G401 (cell line): ENCODE measurements at places on chromosomes 5 and 9. TPM values are rescaled to one million over a fixed set of nuclear protein-coding genes. Genes with fewer than 3 reads are reported as not detected.

DNA sequence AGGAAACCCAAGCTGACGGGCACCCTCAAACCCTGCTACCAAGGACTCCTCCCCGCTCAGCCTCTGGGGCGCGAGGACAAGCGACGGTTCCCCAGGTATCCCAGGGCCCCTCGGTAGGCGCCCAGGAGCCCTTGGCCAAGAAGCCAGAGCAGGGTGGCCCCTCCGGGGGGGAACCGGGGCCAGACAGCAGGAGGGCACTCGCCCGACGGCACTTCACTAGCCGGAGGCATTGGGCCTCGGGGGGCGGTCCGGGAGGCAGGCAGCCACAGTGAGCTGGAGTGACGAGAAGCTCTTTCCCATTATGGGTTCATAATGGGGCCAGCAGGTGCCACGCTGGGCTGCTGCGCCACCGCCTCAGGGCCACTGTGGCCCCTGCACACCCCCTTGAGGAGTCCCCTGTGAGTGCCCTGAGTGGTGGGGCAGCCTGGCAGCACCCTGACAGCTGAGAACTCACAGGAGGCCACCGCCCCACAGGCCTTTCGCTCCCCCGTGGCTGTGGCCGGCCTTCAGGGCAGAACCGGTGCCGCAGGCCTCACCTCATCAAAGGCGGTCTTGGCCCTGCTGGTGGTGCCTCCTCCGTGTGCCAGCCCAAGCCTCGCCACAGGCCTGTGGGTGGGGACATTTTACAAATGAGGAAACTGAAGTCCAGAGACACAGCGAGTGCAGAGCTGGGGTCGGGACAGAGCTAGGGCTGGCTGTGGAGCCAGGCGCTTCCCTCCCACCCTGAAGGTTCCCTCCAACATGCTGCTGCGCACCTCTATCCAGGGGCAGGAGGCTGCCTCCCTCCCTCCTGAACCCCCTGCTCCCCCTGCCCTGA, 68.7 kb downstream of the PSMB7 start:
- DNase-seq, result no peak

Gene TLX3
- total RNA-seq, result not detected in 2 replicates

DNA sequence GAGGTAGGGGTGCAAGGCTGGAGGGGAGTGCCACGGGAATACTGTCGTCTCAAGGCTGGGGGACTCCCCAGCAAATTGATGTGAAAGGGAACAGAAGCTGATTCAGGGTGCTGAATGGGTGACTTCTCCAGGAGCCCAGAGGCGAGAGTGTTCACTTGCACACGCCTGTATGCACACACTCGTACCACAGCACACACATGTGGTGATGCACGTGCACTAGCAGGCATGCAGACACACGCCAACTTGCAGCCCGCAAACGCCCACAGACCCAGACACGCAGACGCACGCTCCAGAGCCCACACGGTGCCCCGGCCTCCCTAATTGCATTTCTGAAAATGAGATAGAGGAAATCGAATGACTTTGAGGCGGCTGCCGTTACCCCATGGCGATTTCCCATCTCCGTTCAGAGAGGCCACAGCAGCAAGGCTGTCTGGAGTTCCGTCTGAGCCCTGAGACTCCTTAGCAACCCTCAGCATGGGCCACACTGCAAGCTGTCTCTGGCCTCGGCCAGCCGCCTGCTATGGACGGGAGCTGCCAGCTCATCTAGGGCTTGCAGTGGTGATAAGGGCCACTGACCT, 9.1 kb upstream of the ADAMTS2 start:
- no peak for DNase-seq

Gene SLC1A3
- total RNA-seq, result 2.9 TPM in 1 of 2 replicates, not detected in the other

DNA sequence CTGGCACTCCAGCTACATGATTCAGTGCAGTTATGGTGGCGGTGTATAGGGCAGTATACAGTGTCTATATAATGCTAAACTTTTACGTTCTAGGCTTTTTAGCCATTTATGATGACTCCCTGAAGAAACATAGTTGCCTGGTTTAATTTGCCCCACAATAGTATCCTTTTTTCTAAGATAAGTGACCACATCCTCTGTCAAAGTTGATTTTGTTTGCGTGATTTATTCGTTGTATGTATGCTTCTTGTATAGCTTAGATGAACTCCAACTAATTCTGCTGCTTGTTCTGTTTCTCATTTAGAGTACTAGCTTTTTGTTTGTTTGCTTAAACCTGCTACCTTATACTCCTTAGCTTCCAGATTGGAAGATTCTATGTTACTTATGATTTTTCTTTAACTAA, 83.6 kb downstream of the ERMP1 start:
- no peak for DNase-seq

Gene SLC4A9
- not detected in 2 replicates for total RNA-seq

DNA sequence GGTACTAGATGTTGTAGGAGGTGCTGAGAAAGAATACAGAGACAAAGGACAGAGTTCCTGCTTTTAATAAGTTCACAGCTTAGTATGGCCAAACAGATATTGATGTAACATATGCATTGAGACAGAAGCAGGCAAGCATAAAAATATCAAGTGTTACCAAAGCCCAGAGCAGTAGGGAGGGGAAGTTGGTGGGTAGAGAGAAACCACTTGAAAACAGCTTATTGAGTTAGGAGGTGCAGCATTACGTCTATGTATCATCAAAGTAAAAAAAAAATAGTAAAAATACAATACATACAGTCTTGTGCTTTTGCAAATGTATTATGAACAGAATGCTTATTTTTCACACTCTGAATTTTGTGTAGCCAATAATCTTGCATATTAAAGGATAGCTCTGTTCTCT, 441.8 kb upstream of the SGCD start:
- no peak for DNase-seq

DNA sequence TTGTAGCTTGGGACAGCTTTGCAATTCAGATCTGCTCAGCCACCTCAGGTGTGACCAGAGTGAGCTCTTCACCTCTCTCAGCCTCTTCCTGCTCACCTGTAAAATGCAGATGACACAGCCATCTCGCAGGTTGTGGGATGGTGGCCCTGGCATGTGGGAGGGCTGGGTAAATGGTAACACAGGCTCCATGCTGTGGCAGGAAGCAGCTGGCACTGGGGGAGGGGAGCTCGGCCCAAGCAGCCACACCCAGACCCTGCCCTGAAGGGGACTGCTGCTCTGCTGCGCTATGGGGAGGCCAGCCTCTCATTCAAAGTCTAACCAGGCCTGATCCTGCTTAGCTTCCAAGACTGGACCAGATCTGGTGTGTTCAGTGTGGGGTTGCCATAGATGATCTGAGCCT, 24.1 kb downstream of the PHF2 start:
- no peak for DNase-seq

DNA sequence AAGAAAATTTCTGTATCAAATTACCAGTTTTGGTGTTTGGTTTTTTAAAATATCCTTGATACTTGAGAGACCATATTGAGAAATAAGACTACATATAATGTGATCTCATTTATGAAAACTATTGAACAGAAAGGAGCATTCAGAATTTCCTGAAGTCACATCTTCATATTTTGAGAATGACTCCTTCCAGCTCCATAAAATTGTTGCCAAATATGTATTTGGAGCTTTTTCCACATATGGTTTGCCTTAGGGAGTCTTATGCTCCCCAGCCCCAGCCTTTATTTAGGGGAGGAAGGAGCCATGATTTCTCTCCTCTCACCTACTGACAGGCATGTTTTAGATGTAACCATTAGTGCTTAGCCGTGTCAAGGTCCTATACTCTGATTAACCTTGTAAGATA, 51.1 kb downstream of the GCNT1 start:
- DNase-seq, result no peak

GRCh38 chr5:110361471-110361870, 365.0 kb downstream of the TMEM232 start:
- DNase-seq, result no peak

Gene SNCAIP
- not detected in 2 replicates for total RNA-seq

DNA sequence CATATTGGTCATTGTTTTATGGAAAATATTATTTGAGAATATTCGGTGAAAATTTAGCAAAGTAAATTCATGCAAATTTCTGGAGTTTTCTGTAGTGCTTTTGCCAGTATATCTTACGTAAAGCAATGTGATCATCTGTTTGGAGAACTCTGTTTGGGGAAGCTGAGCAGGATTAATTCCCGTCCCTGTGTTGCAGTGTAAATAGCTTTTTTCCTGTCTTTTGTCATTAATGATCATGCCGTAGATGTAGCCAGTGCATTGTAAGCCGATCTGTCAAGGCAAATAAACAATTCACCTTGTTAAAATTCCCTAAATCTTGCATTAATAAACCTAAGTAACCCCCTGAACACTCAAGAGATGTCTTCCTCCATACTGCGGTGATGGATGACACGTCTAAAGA, 39.2 kb downstream of the PPIC start:
- DNase-seq, result no peak

Gene PSD2
- total RNA-seq, result 0.31 and 2.0 TPM in 2 replicates

Gene SPATA31D4
- not detected in 2 replicates for total RNA-seq

GRCh38 chr5:151556806-151557205, 34.3 kb downstream of the FAT2 start:
- DNase-seq, result no peak

Gene GPR150
- not detected in 2 replicates for total RNA-seq

Gene RASGRF2
- total RNA-seq, result not detected in 2 replicates

DNA sequence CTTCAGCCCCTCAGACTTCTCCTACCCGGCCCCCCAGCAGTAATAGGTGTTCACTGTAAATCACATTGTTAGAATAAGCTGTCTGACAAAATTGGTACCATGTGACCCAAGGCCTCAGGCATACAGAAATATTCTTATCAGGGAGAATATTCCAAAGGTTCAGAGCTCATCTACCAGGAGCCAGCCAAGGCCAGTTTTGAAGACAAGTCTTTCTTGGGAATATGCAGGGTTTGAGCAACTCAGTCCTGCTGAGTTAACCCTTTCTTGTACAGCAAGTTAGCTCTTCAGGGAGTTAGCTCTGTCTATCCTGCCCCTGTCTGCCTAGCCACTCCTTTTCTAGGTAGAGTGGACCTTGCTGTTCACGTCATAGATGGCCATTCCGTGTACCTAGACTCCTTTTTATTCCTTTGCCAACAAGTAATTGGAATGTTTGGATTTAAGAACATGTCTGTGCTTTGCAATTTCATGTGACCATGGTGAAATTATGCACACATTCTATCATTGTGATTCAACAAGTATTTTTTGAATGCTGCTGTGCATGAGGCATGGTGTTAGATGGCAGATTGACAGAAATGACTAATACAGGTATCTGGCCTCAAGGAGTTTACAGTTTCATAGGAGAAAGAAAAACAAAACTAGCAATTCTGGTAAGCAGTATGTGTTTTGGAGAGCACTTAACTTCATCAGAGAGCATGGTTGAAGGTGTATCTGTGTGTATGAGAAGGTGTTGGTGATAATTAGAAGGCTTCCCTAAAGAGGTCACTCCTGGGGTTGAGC, 22.6 kb downstream of the TGFBR1 start:
- DNase-seq, result no peak

Gene SMIM23
- not detected in 2 replicates for total RNA-seq

Gene MYMK
- 0.64 TPM in 1 of 2 replicates, not detected in the other for total RNA-seq

Gene GLRA1
- total RNA-seq, result not detected in 2 replicates

DNA sequence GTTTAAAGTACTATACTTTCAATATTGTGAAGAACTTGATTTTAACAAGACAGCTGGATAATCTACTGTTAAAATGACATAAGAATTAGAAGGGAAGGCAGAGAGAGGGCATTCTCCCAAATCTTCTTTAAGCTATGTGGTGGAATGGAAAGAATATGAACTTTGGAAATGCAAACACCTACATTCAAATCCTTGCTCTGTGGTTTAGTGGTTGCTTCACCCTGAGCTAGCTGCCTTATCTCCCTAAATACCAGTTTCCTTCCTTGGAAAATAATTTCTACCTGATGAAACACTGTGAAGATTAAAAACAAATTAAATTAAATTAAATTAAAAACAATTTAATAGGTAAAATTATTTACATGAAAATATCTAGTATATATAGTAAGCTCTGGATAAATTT, 98.5 kb downstream of the GPR21 start:
- DNase-seq, result no peak

- DNase-seq, result no peak
Measured at GRCh38 chr5:105392710-105393149, 1830.1 kb upstream of the NUDT12 start.

GRCh38 chr9:92764988-92765936, 629 bp upstream of the BICD2 start:
- DNase-seq, result peak; percentile 99

GRCh38 chr9:137306850-137307254, 4.8 kb upstream of the NRARP start:
- no peak for DNase-seq

DNA sequence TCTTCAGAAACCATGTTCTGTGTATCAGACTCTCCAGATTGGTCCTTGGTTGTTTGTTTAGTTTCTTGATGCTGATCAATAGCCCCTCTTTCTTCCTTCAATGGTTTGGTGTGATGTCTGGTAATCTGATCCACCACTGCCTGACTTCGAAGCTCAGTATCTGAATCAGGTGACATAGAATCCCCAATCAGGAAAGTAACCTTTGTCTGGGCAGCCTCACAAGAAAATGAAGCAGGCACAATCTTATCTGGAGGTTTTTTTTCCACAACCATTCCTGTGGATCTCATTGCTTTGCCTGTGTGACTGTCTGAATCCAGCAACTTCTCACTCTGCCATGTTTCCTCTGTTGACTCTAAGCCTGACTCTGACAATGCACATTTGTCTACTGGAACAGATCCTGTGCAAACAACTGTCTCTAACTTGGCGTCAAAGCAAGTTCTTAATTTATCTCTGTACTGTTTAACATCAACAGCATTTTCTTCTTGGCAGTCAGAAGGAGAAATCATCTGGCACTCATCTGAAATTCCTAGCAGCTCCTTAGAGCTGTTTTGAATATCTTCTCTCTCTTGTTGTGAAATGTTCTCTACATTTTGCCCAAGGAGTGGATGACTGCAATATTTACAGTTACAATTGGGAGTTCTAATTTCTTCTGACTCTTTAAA, 37.1 kb upstream of the RAPGEF6 start:
- DNase-seq, result peak; percentile 18

DNA sequence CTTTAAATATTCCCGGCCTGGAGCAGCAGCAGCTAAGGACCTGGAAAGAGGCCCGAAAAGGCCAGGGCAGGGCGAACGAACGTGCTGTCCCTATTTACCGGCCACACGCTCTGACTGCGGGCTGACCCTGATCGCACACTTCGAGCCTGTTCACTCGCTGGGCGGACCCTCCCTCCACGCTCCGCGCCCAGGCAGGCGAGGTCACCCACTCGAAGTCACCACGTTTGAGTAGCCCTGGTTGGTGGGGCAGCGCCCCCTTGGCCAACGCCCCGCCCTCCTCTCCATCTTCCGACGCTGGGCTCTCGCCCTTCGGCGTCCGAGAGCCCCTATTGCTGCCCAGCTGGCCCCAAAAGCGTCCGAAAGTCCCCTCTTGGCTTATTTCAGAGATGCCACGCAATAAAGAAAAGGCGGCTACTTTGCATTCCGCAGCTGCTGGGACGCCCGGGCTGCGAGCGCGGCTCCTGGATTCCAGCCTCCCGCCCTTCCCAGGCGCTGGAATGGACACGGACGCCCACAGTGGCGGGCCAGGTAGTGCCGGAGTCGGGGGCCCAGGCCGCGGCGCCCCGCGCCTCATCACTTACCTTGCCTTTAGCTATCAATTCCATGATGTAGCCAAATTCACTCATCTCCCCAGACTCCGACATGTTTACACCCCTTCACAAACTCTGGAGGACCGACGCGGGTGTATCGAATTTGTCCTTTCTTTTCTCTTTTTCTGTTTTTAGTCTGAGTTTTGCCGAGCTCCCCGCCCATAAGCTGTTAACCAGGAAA, 9.9 kb upstream of the TRIM36 start:
- DNase-seq, result no peak
